Occipital lobe (tissue), 3 donors: ENCODE measurements at places on chromosomes 5 and 9. TPM values are rescaled to one million over a fixed set of nuclear protein-coding genes. Genes with fewer than 3 reads are reported as not detected.

Gene DNAH5
- total RNA-seq = 5.5 TPM

Gene TMED7
- 125 TPM for total RNA-seq

Gene TSTD2
- 43.0 TPM for total RNA-seq

Gene HAPLN1
- 15.1 TPM for total RNA-seq

Gene PAEP
- not detected for total RNA-seq
